Lower leg skin (tissue), 4 donors: ENCODE measurements at places on chromosomes 3 and 15.

- no peak for DNase-seq
Measured at GRCh38 chr3:113174801-113175485, 36.4 kb upstream of the BOC start.

DNA sequence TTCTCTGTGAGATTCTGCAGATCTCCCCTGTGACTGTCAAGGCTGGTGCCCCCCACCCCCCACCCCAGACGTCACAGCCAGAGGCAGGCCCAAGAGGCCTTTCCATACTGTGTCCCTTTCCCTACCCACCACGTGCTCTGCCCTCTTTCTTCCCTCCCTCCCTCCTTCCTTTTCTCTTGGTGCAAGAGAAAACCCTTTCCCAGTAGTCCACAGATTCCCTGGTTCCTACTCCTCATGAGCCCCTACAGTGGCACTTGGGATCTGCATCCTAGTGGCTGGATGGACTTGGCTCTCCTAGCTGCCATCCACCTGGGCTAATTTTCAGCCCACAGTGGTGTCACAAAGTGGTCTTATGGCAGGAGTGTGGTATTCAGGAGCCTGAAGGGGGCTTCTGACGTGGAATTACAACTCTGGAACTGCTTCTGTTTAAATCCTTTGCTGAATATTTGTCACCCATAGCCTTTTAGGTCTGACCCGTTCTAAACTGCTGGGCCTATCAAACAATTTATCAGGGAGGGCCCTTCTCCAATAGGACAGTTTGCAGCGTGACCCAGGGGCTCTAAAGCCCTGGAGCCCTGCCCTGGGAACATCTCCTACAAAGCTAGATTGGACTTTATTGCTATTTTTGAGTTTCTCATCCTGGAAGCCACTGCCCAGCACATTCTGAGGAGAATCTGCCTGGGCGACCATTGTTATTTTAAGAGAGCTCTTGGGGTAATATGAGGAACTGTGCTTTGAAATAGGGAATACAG, 35.3 kb downstream of the KLF13 start:
- no peak for DNase-seq

- DNase-seq = no peak
Measured at GRCh38 chr3:38343797-38344594, 2.6 kb upstream of the XYLB start.

- DNase-seq = no peak
Measured at GRCh38 chr3:39168156-39168780, 14.9 kb upstream of the CSRNP1 start.

DNA sequence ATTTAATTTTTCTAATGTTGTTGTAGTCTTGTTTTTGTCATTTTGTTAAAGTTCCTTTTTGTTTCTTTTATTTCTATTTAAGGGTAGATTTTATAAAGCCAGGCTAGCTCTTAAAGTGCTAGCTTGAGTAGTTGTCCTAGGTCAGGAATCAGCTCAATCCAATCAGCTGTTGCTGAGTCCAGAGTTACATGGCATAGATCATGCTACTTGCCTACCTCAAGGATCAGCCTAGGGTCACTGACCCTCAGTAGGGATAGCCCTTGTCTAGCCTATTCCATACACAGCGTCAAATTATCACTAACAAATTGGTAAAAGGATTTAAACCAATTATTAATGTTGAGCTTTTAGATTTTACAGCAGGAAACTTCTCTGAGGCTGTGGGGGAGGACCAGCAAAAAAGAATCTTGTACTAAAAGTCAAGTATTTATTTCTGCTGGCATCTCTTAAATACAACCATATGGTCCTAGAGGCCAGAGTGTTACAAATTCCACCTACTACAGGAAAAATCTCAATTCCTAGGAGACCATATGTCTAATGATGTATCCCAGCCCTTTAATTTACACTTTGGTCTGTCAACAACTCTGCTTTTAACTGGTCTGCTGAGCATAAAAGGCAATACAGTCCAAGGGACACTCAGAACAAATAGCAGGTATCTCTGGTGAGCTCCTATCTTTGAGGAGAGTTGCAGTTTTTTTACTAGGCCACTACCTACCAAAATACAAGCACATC, 138.3 kb upstream of the PTPRG start:
- no peak for DNase-seq

DNA sequence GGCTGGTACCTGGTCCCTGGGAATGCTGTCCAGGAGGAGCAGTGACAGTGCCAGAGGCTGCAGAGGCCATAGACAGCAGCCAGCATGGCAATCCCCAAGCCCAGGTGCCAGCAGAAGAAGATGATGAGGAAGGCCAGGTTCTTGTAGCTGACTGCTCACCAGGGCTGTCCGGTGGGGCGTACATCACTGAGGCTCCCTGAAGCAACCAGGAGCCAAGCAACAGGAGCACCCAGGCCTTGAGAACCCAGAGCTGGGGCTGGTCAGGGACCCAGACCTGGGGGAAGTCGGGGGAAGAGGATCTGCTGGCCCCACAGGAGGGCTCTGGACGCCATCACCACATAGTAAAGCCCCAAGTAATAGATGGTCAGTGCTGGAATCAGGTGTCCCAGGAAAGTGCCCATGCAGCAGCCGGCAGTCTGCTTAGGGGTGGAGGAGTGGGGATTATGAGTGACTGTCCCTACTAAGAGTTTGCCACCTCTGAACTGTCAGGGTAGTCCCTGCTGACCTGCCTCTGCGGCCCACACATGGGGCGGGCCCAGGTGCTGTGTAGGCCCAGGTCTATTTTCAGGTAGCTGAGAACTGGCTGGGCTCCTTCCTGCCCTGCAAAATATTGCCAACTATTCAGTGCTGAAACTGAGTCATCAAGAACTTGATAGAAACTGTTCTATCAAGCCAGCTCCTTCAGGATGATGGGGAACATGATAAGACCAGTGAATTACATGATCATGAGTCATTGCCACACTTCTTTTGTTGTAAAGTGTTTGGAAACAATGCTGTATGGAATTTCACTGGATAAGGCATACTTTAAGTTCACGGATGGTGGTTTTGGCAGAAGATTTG, 68.7 kb downstream of the CHRD start:
- no peak for DNase-seq
